ENCODE measurements at places on chromosomes 16 and 17.

DNA sequence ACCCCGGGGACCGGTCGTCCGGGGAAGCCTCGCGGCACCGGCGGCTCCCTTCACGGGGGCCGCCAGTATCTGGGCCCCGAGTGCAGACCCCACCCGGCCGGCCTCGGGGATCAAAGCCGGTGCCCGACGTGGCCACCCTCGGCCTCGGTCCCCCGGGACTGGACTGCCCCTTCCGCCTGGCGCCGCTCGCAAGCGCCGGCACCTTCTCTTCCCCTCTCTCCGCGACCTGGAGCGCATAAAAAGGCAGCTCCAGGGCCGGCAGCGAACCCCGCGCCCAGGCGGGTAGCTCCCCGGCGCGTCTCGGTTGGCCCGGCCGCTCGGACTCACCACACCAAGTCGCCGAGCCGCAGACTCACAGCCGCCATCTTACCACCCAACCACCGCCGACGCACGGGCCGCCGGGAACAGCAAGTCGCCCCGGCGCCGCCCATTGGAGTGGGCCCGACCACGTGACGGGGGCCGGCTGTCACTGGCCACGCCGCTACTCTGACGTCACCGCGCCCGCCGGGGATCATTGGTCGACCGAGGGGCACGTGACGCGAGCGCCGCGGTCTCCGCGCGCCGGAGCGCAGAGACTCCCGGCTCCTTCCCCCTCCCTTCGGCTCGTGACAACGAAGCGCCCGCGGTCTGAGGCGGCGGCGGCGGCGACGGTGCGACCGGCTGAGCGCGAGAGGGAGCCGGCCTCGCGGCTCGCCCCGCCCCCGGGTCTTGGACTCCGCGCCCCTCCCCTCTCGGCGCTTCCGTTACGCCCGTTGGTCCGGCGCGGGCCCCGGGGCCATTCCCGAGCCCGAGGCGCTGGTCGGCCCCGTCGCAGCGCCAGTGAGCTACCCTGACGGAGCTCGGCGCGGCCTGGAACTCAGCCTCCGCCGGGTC lies at the start of the genes GLYR1 and UBN1:
TSS of gene GLYR1 (minus strand) at position 388 of the 873 bp plus-strand sequence. CDS start at position 365, 23 bp downstream.
TSS of gene UBN1 (plus strand) at position 581 of the 873 bp plus-strand sequence. CDS start 5,437 bp downstream, outside the sequence.
- DNase-seq = peak; percentile 96

DNA sequence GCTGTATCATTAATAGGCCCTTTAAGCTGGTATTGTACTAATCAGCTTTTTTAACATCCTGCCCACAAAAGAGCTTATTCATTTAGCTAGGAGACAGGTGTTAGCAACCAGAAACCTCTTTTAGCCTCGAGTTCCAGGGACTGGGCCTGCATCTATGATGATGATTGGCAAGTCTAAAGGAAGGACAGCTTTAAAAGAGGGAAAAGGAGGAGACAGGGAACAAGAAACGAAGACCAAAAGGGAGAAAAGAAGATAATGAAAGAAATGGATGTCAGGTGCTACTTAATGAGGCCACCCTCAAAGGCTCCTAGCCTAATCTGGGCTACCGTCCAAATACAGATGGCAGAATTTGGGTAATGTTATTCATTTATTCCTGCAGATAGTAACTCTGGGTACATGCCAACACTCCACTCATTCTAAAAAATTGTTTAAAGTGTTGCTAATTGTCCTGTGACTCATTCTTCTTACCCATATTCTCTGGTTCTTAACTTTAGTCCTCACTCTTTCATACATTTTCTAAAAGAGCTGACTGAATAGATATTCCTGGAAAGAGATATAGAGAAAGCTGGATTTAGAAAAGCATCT lies 18.7 kb upstream of the RFFL start:
- peak; percentile 88 for DNase-seq

GRCh38 chr16:66848172-66848571 lies 4.0 kb downstream of the CA7 start:
- DNase-seq = no peak

DNA sequence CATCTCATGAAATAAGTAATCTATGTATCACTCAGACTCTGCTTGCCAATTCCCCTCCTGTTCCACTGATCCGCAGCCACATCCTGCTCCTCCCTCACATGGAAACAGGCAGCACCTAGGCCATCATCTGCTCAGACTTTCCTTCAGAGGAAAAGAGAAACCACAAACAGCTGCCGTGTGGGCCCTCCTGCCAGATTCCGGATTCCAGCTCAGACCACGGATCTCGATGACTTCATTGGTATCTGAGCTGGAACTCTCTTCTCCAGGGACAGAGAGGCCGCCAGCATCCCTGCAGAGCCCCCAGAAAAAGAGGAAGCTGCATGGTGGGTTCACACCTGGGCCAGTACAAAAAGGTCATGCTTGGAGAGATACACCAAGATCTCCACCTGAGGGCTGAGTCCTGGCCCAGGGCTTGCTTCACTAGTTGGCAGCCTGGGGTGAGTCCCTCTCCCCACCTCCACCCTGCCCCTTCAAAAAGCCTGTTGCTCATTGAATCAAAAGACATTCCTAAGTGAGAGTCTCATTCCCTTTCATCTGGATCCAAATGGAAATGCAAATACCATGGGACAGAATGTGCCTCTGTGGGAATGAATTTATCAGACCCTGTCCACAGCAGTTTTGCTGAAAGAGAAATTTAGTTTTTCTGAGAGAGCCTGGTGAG lies 47.2 kb downstream of the HOXB1 start:
- peak; percentile 47 for DNase-seq

GRCh38 chr17:44241106-44241624 lies 21.7 kb upstream of the UBTF start:
- peak; percentile 37 for DNase-seq

- DNase-seq = no peak
Observed at GRCh38 chr16:83717814-83718213, 90.0 kb upstream of the HSBP1 start.

- no peak for DNase-seq
Observed at GRCh38 chr17:68710035-68710780, 109.0 kb upstream of the FAM20A start.

GRCh38 chr16:87968541-87968940 lies 17.3 kb downstream of the BANP start:
- no peak for DNase-seq

DNA sequence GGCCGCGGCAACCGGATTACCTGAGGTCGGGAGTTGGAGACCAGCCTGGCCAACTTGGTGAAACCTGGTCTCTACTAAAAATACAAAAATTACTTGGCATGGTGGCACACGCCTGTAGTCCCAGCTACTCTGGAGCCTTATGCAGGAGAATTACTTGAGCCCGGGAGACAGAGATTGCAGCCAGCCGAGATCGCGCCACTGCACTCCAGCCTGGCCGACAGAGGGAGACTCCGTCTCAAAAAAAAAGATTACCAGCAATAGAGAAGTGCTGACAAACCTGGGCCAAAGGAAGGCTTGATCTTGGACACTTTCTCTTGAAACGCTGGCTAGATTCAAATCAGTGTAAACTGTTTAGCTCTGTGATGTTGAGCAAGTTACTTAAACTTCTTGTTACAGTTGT lies 4.3 kb downstream of the MT1H start:
- DNase-seq = peak; percentile 33

Measured in hematopoietic multipotent progenitor cell treated with erythropoietin and hydrocortisone succinate and interleukin-3 and kit ligand, for 8 days (in vitro differentiated cells).